ENCODE measurements at places on chromosomes 1 and 21.

- no peak for DNase-seq
These were observed 3.5 kb downstream of the KRTAP10-2 start for GRCh38 chr21:44547656-44548331.

- no peak for DNase-seq
These were observed 1652.0 kb downstream of the MRPL39 start for GRCh38 chr21:23955135-23955843.

GRCh38 chr21:39562791-39563770 lies 49.7 kb upstream of the B3GALT5 start:
- peak; percentile 3 for DNase-seq

- no peak for DNase-seq
These were observed 25.7 kb downstream of the EPHA10 start for GRCh38 chr1:37739222-37739621.

- DNase-seq = no peak
These were observed 2.1 kb upstream of the S100A10 start for GRCh38 chr1:151995774-151996173.

- no peak for DNase-seq
These were observed 34.5 kb upstream of the CSF3R start for GRCh38 chr1:36517011-36517771.

DNA sequence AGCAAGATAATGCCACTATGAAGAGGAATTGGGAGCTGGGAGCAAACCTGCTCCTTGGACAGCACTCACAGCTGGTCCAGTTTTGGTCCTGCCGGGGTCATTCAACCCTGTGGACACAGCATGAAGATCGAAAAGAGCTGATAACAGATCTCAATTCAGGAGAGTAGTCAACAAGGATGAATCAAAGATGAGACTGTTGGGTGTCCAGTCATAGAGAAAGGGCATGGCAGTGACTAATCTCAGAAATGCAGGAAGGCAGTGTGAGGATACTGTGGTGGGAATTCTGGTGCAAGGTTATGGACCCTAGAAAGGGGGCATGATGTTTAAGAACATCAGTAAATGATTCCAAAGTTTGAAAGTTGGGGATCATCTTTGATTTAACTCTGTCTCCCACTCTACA lies 261.4 kb upstream of the ZP4 start:
- DNase-seq = no peak

DNA sequence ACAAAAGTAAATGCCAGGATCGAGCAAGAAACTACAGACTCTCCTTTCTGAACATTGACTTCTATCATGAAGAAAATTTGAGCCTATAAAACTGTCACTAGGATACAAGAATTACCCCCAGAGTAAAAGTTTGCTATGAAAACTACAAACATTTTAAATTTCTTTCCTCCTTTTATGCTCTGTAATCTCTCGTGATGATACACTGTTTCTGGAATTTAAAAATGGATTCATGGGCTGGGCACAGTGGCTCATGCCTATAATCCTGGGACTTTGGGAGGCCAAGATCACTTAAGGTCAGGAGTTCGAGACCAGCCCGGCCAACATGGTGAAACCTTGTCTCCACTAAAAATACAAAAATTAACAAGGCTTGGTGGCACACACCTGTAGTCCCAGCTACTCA lies 181.3 kb downstream of the ZNF281 start:
- DNase-seq = no peak

- DNase-seq = no peak
These were observed 2.2 kb downstream of the SLFNL1 start for GRCh38 chr1:41019353-41019745.

GRCh38 chr1:156923670-156924477 lies 3.4 kb downstream of the LRRC71 start:
- no peak for DNase-seq

GRCh38 chr1:173009597-173009996 lies 41.1 kb downstream of the TNFSF18 start:
- DNase-seq = no peak

DNA sequence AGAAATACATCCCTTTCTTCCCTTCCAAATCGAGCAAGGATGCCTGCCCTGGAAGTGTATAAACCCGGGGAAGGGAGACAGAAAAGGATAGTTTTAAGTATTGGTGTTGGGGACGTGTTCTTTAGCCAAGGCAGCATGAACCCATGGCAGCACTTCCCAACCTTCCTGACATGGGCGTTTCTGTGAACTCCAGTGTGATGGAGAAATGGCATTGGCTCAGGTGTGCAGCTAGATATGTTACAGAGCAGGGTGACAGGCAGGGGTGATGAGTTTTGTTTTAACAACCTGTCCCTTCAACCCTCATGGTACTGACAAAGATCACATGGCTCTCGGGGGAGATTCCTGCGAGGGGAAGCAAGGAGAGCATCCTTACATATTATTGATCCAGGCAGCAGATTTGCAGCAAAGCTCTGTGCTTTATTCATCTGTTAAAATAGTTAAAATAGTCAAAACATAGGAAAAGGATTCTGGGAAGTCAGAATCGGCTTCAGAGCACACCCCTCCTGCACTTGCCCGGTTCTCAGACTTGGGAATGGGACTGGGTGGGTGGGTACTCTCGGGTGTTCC lies 4.0 kb downstream of the MX1 start:
- no peak for DNase-seq

GRCh38 chr1:30407865-30408580 lies 315.4 kb downstream of the MATN1 start:
- no peak for DNase-seq

GRCh38 chr1:84540759-84541158 lies 33.5 kb downstream of the CTBS start:
- no peak for DNase-seq

DNA sequence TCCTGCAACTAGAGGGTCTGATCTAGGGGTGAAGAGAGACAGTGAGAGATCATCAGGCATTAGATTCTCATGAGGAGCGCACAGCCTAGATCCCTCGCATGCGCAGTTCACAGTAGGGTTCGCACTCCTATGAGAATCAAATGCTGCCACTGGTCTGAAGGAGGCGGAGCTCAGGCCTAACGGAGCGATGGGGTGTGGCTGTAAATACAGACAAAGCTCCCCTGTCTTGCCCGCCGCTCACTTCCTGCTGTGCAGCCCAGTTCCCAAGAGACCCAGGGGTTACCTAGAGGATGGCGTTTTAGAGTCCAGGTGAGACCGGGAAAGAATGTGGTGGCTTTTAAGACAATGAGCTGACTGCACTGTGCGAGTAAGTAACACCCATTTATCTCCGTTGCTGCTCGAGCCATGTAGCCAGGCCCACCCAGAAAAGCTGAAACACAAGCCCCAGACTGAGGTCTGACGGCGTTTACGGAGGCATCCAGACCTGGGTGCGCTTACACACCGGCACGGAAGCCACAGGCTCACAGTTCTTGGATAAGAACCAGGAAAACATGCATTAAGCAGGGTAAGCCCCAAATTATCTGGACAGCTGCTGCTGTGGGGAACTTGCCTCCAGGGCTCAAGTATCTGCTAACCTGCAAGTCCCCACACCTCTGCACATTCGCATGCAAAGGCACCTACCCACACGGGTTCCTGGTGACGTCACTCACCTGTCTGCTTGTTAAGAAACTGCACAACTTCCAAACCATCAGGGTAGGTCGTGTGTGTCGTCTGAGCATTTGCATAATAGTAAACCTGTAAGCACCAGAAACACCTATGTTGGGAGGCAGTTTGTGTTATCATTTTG lies 12.5 kb downstream of the TCP10L start:
- DNase-seq = no peak

DNA sequence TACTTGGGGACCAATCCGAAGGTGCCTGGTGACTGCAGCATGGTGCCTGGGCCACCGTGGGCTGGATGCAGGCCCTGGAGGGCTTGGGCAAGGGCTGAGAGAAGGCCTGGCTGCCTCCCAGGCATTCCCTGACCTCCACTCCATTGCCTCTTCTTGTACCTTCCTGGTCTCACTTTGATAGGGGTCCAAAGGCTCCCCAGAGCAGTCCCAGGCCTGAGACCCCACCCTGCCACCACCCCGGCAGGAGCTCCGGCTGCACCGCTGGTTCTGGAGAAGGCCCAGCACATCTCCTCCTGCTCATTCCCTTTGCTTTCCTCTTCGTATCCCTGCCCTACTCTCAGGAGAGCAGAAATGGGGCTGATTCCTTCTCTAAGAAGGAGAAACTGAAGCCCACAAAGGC lies 133.3 kb upstream of the IPO9 start:
- DNase-seq = no peak

DNA sequence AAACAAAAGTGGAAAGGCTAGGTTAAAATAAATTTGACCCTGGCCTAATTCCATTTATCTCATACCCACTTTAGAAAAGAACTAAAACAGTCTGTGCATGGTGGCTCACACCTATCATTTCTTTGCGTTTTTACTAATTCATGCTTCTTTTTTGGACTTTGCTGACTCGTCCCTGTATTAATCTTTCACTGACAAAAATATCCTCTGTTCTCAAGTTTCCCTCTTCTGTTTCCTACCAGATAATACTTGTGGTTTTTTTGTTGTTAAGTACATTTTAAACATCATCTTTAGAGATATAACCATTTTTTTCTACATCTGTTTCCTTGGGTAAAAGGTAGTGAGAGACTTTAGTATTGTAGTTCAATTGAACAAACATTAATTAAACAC lies 11.5 kb downstream of the CNST start:
- DNase-seq = no peak

DNA sequence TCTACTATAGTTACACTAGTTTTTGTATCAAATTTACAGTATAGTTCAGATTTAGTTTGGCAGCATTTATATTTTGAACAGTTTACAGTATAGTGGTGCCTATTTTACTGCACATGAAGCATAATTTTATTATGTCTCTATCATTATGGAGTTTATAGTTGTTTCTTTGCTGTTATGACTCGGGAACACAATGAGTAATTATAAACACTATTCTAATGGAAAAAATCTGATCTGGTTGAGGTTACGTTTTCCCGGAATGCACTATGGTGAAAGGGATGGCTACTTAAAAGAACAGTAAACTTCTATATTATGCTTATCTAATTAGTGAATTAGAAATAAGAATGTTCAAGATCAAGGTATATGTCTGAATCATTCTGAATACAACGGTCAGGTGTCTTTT lies 10.6 kb downstream of the LCA5L start:
- DNase-seq = no peak

DNA sequence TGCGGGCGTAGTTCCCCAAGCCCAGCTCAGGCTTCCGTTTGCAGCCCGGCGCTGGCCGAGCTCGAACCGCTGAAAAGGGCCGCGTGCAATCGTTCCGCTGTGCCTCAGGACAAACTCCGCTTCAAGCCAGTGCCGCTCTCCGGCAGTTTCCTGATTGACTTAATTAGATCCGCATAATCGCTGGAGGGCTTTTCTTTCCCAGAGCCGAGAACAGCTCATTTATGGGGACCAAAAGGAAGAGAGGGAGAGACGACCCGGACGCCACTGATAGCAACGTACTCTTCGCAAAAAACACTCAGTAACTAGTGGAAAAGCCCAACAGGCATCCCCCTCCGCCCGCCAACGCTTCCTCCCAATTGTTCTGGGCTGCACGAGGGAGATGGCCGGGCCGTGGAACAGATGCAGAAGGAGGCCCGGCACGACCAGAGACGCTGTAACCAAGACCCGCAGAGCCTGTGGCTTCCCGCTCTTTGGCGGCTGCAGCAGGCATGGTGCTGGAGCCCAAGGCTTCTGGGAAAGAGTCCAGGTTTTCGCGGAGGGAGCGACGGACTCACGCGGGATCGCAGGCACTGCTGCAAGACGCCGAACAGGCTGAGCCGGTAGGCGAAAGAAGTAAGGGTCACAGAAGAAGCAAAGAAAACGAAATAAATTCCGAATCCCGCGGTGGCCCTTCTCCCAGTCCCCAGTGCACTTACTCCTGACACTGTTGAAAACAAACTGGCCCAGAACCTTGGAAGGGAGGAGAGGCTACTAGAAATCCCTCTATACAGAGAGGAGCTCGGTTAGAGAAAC lies 3.6 kb upstream of the FOXD2 start:
- no peak for DNase-seq

DNA sequence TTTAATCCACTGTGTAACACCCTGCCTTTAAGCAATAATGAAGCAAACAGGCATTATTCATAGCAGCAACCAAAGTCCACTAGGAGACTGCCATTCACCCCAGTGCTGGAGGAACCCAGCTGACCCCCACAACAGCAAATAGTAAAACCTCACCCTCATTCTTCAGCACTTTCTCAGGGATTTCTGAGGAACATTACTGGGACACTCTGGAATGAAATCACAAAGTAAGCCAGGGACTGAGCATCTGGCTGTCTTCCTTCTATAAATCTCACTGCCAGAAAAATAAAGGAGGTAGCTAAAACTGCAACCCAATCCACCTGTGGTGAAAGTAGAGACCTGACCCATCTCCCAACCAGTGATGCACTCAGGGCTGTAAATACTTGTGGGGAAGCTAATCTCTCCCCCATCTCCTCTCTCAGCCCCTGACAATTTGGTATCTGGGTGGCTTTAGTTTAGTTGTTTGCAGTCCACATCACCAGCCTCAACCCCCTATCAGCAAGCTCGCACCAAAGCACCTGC lies 47.1 kb downstream of the COL6A1 start:
- no peak for DNase-seq

DNA sequence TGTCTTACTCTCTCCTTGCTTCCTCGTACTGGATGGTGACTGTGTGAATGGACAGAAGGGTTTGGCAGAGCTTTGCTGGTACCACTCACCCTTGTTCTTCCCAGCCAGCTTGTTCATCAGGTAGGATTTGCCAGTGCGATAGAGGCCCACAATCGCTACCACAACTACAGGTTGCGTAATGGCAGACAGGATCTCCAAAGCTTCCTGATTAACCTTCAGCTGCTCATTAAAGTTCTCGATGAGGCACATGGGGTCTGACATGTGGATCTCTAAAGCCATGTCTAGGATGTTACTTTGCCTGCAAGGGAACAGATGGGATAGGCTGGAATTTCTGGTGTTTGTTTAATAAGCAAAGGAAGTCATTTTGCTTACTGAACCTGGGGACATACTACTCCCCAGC lies 3.4 kb downstream of the GBP5 start:
- DNase-seq = no peak

DNA sequence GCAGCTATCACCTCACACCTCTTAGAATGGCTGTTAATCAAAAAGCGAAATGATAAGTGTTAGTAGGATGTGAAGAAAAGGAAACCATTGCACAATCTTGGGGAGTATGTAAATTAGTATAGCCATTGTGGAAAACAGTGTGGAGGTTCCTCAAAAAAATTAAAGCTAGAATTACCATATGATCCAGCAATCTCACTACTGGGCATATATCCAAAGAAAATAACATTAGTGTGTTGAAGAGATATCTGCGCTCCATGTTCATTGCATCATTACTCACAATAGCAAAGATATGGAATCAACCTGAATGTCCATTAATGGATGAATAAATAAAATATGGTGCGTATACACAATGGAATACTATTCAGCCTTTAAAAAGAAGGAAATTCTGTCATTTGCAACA lies 68.9 kb downstream of the SNRPE start:
- no peak for DNase-seq

DNA sequence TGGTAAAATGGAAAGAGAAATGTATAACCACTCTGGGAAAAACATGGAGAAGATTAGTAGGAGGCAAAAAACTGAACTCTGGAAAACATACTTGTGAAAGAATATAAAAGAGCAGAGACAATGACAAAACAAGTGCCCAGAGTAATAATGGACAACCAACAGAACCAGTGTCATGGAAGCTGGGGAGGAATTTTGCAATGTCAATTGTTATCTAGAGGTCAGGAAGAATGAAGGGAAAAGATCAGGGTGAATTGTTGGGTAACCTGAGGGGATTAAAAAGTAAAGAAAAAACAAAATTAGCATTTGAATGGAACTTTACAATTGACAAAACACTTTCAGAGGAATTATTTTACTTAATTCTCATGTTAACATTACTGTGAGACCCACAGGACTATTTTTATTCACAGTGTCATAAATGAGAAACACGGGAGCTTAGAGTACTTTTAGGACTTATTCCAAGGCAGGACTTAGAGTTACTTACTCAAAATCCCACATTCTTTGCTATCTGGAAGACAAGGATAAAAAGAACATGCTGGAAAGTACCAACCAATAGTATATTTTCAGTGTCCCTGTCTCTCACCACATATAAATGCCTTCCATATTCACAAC lies 19.5 kb downstream of the JAM2 start:
- no peak for DNase-seq

All from NCI-H446 treated with DMSO at 0.1 percent for 48 hours (cell line).